ENCODE measurements at places on chromosomes 4 and X. TPM values are rescaled to one million over a fixed set of nuclear protein-coding genes. Genes with fewer than 3 reads are reported as not detected.

DNA sequence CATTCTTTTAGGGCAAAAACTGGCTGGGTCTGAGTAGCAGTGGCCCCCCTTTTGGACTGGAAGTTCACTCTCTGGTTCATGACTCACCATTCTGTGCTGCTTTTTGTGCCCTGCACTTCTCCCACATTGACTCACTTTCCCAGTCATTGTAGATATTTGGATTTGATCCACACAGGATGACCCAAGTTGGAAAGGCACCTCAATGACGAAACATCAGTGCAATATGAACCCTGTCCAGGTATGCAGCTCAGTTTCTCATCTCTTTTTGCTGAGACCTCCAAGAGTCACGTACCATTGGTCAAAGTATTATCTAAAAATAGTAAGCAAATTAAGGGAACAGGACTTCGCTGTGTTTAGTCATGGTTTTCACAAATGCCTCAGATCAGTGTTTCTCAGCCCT is 92.7 kb downstream of the CBLL2 start:
- H3K27me3 ChIP-seq = no peaks in the 10 kb centered on the region
- no peaks in the 10 kb centered on the region for H3K36me3 ChIP-seq

The FAM133A gene
- not detected for total RNA-seq

GRCh38 chr4:56799824-56800756 is 21.4 kb downstream of the SPINK2 start:
- no peaks in the 10 kb centered on the region for H3K27me3 ChIP-seq
- no peaks in the 10 kb centered on the region for H3K4me1 ChIP-seq
- DNase-seq = peak; percentile 84

The PAGE4 gene
- 77.2 TPM for total RNA-seq

- H3K36me3 ChIP-seq = no peaks in the 10 kb centered on the region
- no peaks in the 10 kb centered on the region for H3K4me1 ChIP-seq
- no peak for DNase-seq
- H3K27ac ChIP-seq = no peak overlapping the region
- no peak overlapping the region for H3K4me3 ChIP-seq
These were observed 4.3 kb upstream of the SLC26A1 start for GRCh38 chr4:997375-998071.

The WDR44 gene
- 19.3 TPM for total RNA-seq

The COL4A6 gene
- total RNA-seq = 0.88 TPM

DNA sequence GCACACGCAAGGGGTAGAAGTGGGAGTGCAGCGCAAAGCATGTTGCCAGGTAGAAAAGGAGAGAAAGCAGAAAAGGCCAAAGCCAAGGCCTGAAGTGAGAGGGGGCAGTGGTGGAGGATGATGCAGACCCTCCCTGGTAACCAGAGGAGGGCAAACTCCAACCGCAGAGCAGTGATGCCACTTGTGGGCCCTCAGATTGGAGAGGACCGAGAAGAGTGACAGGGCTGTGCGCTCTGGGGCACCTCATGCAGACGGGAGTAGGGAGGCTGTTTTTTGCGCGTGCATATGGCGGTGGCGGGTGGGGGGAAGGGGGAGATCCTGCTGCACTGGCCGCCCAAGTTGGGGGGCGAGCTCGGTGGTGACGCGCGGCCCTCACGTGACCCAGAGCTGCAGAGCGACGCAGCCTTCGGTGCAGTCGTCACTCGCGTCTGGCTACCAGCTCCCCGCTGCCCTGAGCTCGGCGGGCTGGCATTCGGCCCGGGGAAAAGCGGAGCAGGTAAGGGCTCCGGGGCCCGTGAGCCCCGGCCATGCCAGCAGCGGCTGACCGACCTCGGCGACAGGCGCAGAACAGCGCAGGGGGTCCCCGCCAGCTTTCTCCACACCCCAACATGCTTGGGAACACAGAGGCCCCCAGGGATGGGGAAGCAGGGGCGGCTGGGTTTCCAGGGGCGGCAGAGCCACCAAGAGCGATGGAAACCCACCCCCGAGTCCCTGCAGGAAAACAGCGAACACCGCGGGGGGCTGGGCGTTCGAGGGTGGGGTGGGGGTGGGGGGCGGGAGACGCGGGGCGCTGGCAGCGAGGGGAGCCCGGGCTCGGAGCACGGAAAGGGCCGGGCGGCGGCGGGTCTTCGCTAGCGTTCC is at the start of gene BEX3:
Gene BEX3, plus strand, starts transcription at position 421 of the 861 bp plus-strand sequence. CDS start 984 bp downstream, outside the sequence.
- H3K36me3 ChIP-seq = no peaks in the 10 kb centered on the region
- no peaks in the 10 kb centered on the region for H3K27me3 ChIP-seq
- H3K4me1 ChIP-seq = no peaks in the 10 kb centered on the region
- peak within 1 kb of the TSS; percentile 85 for H3K27ac ChIP-seq
- DNase-seq = peak; percentile 47

Data from uterus (tissue), 4 donors.